NCI-H526 treated with DMSO at 0.1 percent for 48 hours (cell line): ENCODE measurements at places on chromosomes 6 and 20.

- DNase-seq, result no peak
These were observed 43.6 kb downstream of the AFDN start for GRCh38 chr6:167870321-167870720.

DNA sequence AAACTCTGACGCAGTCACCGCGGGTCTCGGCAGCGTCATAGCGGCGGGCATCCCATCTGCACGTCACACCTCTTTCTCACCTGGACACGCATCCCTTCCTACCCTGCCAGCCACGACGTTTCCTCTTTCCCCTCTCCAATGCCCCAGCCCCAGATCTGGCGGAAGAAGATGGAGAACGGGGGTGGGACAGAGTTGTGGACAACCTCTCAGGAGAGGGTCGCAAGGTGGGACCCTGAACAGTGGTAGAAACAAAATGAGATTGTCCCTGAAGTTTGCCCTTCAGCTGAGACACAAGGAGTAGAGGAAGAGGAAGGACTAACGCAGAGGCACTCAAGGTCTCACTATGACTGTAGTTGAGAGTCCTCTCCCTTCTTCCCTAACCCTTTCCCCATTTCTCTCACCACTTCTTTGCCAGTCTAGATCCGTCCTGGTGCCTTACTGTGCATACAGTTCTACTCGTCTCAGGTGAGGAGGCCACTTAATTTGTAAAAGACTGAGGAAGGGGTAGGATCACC lies 562 bp downstream of the TRIM39 start:
- no peak for DNase-seq

DNA sequence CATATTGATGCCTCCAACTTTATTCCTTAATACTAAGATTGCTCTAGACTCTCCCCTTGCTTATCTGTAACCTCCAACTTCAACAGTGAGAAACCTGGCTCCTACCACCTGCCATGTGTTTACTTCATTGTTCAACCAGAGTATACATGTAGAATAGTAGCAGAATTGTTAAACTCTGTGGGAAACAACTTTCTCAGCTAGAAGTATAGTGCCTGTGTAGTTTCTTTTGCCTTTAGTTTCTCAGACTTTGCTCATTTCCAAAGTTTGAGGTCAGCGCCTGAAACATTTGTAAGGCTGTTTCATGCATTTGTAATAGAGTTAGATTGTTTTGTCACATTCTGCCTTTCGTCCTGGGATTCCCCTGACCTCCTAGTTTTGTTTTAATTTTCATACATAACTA lies 34.9 kb upstream of the HECA start:
- no peak for DNase-seq

GRCh38 chr6:17206566-17207072 lies 74.5 kb upstream of the RBM24 start:
- DNase-seq, result no peak

DNA sequence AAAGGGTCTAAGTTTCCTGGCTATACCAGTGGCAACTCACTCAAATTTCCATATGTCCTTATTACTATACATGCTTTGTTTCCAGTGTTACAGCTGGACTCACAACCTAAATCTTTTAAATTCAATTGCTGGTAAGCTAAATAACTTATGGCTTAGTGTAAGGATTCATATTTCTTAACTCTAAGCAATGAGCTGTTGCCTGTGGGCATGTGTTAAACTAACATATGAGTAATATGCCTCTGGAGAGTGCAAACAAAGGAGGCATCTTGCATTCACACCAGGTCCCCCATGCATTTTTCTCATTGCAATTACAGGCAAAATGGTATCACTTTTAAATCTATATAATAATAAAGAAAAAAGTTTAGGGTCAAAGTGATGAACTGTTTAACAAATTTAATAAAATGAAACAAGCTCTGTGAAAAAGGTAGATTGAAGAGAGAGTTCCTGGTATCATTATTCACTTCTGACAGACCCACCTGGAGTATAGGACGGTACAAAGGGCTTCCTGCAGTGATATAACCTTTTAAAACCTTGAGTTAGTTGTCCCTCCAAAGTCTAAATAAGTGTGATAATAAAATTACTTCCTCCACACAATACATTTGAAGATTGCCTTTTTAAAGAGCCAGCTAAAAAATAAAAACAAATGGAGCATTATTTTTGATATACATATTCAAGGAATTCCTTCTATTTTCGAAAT lies 57.6 kb upstream of the HMGCLL1 start:
- DNase-seq, result no peak

DNA sequence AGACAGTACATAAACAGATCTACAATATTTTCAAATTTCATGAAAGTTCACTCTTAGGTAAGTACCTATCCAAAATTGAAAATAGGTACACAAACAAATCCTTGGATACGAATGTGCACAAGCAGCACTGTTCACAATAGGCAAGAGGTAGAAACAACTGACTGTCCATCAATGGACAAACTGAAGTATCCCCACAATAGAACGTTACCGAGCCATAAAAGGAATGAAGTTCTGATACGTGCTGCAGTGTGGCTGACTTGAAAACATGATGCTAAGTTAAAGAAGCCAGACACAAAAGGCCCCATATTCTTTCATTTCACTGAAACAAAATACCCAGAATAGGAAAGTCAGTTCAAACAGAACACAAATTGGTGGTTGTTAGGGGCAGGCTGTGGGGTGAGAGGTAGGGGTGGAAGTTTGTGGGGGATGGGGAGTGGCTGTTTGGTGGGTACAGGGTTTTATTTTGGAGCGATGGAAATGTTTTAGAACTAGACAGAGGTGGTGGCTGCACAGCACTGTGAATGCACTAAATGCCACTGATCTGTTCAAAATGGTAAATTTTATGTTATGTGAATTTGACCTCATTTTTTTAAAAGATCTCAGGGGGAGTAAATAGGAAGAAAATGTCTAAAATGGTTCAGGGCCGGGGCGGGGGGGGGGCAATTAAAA lies 89.5 kb downstream of the ZMYND8 start:
- DNase-seq, result no peak

GRCh38 chr6:163893609-163894189 lies 479.2 kb downstream of the QKI start:
- no peak for DNase-seq

- DNase-seq, result no peak
These were observed 43.5 kb upstream of the SCRT2 start for GRCh38 chr20:719068-719467.

DNA sequence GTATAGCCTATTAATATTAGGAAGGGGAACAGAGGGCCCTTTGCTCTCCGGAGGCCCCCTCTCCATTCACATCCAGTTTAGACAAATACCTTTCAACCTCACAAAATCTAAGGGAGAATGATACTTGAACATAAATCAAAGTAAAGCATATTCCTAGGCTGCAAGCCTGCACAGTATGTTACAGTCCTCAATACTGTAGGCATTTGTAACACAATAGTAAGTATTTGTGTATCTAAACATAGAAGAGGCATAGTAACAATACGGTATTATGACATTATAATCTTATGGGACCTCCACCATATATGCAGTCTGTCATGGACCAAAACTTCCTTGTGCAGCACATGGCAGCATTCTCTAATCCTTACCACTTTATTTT lies 2.3 kb upstream of the TREM1 start:
- no peak for DNase-seq

GRCh38 chr20:5989539-5989938 lies 39.1 kb downstream of the MCM8 start:
- DNase-seq, result no peak
